ENCODE measurements at places on chromosomes 11 and 22.

GRCh38 chr22:16963189-16963945 is 44.7 kb downstream of the GAB4 start:
- no peak for DNase-seq

- DNase-seq = no peak
These were observed 1.3 kb downstream of the PLEKHA7 start for GRCh38 chr11:17012712-17013547.

- DNase-seq = no peak
These were observed 4.1 kb downstream of the IGF2 start for GRCh38 chr11:2135018-2135569.

DNA sequence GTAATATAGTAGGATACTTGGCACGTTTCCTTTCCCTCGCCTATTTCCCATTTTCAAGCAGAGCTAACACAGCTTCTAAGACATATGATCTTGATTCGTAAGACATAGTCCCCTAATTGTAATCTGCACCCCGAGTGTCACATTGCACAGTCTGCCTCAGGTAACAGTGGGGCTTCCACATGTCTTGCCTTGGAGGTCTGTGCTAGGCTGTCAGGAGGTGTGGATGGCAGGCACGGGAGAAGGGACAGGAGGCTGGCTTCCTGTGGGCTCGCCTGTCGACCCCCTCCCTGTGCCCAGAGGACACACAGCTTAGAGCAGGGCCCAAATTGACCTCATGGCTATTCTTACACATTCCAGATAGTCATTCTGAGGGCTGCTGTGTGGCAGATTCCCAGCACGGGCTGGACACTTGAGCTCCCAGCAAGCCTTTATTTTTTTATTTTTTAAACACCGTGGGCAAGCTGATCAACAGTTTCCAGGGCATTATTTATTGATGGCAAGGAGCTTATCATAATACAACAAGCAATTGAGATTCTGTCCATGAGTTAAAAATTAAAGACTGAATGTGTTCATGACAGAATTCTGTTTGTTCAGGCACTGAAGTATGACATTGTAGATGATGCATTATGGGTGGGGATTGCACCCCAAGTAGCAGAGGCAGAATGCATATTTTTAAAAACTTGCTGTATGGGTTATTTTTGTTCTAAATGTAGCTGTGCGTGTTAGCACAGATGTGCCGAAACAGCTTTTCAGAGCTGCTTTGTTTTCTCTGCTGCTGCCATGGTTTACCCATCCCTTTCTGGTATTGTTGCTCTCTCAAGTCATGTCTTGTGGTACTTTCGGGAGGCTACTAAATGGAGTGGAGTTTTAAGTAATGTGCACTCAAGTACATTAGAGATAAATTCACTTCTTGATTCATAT is 113.0 kb downstream of the ATXN10 start:
- no peak for DNase-seq

DNA sequence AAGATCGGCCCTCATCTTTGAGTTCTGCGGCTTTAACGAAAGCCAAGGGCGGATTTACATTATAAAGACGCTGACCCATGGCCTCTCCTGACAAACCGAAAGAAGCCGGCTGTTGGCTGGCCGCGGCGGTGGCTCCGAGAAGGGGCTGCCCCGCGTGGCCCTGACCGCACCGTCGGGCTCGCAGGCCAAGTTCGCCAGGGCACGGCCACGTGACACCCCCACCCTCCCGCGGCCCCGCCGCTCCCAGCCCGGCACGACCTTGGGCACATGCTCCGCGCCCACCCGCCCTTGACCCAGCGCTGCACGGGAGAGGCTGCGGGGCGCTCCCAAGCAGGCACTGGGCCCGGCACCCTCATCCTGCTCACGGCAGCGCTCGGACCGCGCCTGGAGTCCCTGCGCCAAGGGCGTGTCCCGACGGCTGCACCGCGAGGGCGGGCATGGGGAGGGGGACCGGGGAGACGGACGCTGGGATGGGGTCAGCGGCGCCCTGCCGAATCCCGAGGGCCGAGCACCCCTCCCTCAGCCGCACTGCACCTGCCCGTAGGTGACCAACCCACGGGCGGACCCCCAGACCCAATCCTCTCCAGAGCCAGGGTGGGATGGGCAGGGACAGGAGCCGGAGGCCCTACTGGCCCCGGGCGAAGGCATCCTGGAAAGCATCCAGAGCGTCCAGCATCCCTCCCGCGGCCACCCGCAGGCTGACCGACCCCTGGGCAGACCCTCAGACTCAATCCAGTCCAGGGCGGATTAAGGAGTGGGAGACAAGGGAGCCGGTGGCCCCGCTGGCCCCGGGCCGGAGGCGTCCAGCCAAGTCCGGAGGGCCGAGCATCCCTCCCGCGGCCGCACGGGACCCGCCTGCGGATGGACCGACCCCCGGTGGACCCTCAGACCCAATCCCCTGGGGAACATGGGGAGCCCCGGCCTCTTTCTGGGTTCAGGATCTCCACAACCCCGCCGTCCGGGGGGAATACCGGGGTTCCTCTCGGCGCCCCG is 759 bp downstream of the CPT1A start:
- DNase-seq = peak; percentile 42

DNA sequence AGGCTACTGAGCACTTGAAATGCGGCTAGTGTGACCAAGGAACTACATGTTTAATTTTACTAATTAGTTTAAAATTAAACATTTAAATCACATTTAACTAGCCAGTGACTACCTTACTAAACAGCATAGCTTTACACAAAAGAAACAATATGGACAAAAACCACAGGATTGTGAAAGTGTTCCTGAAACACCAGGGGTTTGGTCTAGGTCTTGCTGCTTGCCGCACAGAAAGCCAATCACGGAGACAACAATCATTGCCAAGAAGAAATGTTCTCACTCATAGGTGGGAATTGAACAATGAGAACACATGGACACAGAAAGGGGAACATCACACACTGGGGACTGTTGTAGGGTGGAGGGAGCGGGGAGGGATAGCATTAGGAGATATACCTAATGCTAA is 309.5 kb downstream of the C11orf87 start:
- DNase-seq = no peak

- DNase-seq = no peak
These were observed 217.8 kb downstream of the FAM76B start for GRCh38 chr11:95571718-95572260.

GRCh38 chr11:115676206-115676605 is 172.0 kb upstream of the CADM1 start:
- DNase-seq = no peak

DNA sequence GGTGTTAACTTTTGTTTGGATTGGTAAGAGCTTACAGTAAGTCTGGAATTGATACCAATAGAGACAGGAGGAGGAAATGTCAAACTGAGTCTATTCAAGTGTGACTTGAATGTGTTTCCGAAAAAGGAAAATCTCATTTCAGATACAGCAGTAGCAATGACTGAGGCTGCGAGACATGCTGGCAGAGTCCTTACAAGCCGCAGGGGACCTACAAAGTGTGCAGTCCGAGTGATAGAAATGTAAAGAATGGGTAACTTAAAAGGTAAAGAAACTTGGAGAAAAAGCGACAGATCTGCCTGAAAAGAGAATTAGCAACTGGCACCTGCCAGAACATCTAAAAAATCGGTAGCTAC is 444 bp downstream of the CWF19L2 start:
- DNase-seq = no peak

DNA sequence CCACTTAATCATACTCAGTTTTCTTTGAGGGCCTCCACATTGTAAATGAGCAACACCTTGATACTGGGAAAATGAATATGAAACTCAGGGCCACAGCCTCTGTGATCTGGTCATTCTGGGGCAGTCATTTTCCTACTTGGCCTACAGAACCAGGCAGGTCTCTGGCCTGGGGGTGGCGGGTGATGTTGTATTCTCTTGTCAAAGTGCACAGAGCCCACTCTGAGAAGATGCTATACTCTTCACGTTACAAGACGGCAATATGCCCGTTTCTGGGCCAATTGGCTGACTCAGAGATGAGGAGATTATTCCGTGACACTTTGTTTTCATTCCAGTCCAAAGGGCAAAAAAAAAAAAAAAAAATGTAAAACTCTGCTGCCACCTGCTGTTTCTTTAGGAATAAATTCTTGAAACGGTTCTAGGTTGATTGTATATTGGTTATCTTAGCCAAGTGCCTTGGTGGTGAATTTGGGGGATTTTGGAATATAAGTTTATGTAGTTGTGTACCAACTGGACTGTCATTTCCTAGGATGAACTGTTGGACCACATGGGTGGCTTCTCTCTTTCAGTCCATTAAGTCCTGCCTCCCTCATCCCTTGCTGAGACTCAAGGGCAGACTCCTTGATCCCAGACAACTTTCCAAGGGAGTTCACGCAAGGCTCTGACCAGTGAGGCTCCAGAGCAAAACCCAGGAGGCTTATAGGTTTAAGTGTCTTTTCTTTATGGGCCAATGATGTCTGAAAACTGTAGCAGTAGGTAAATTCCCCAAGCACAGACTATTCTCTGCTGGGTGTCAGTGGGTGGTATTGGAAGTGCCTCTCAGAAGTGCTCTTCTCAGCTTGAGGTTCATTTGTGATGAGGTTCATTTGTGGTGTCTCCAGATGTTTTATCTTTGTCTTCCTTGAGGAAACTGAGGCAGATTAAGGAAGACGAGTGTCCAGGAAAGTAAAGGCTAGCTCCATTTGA is 18.2 kb downstream of the ADM start:
- DNase-seq = peak; percentile 73

DNA sequence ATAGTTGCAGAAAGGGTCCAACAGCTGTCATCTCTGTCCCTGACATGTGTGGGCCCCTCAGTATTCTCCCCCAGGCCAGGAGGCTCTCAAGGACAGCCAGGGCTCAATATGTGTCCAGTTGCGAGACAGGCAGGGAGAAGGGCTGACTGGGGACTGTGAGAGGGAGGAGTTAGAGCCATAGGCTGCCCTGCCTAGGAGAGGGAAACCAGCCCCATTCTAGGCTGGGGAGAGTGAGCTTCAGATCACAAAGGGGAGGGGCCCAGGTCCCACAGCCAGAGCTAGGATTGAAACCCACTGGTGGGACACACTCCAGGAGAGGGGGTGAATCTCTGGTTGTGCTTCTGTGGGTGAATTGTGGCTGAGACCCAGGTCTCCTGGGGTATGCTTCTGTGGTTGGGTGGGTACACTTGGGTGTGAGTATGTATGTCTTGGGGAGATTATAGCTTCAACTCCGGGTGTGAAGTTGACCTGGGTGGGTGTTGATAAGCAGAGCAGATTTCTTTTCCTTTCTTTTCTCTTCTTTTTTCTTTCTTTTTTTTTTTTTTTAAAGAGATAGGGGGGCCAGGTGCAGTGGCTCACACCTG is 2.1 kb upstream of the CARNS1 start:
- DNase-seq = peak; percentile 25

- DNase-seq = peak; percentile 71
These were observed 650 bp upstream of the CHID1 start for GRCh38 chr11:911031-911889.

- no peak for DNase-seq
These were observed 174.2 kb upstream of the MPPED2 start for GRCh38 chr11:30760345-30760744.

GRCh38 chr11:115471367-115471766 is 32.8 kb downstream of the CADM1 start:
- no peak for DNase-seq

GRCh38 chr11:76661306-76661751 is 9.2 kb downstream of the LRRC32 start:
- no peak for DNase-seq

DNA sequence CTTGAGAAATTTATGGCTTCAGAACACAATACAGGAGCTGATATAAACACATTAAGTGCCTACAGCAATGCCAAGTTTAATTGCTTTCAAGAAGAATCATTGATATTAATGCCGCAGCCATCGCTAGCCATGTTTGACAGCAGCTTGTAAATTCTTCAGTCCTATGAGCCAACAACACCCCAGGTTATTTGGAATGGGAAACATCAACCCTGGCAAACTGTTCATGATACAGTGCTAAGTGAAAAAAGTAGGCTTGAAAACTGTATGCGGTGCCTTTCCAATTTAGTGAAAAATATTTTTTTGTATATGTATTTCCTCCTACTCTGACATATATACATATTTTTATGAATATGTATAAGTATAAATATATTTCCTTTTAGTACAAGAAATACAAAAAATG is 142.6 kb downstream of the CSNK2A3 start:
- no peak for DNase-seq

DNA sequence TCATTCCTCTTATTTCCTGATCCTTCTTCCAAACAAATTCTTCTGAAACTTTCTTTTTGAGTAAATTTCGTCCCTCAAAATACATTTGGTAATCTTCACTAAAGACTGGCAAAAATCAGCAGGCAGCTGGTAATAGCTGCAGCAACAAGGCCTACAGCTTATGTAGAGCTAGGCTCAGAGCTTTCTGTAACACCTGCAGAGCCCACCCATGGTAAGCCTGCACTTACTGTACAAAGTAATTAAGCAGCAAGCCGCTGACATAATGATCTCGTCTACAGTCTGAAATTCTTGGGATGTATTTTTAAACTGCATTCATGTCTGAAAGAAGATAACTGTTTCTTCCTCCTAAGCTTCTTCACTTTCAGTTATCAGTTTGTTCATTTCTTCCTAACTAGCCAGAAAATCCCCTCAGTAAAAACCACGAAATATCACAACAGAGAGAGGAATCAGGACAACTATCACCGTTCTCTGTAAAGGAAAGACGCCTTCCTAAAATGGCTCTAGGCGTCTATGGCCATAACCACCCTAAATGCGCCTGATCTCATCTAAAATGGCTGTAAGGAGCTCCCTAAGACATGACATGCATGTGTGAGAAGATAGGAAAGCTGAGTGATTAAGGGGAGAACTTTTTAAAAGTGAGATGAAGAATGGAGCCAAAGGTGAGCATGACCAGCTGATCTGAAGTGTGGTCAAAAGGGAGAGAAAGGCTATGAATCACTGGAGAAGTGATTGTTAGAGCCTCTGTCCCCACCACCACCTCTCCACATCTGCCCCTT is 56.2 kb downstream of the DENND5A start:
- no peak for DNase-seq

GRCh38 chr22:36317658-36318271 is 64.8 kb downstream of the APOL1 start:
- DNase-seq = no peak

- no peak for DNase-seq
These were observed 40.9 kb downstream of the CSRP3 start for GRCh38 chr11:19160847-19161246.

- DNase-seq = no peak
These were observed at the start of gene OLFML1 for GRCh38 chr11:7485186-7486097. OLFML1 (plus strand) TSS chr11:7485506; CDS start chr11:7485876, 370 bp downstream.

- DNase-seq = no peak
These were observed 319.8 kb downstream of the INSC start for GRCh38 chr11:15434529-15434928.

GRCh38 chr11:126945319-126945718 is 55.3 kb downstream of the KIRREL3 start:
- no peak for DNase-seq

- DNase-seq = no peak
These were observed 32.2 kb upstream of the A4GALT start for GRCh38 chr22:42752912-42753311.

GRCh38 chr11:69598147-69598546 is 42.8 kb upstream of the CCND1 start:
- DNase-seq = no peak
